Fibroblast of skin of left biceps (primary cell): ENCODE measurements at places on chromosomes 6 and 20.

DNA sequence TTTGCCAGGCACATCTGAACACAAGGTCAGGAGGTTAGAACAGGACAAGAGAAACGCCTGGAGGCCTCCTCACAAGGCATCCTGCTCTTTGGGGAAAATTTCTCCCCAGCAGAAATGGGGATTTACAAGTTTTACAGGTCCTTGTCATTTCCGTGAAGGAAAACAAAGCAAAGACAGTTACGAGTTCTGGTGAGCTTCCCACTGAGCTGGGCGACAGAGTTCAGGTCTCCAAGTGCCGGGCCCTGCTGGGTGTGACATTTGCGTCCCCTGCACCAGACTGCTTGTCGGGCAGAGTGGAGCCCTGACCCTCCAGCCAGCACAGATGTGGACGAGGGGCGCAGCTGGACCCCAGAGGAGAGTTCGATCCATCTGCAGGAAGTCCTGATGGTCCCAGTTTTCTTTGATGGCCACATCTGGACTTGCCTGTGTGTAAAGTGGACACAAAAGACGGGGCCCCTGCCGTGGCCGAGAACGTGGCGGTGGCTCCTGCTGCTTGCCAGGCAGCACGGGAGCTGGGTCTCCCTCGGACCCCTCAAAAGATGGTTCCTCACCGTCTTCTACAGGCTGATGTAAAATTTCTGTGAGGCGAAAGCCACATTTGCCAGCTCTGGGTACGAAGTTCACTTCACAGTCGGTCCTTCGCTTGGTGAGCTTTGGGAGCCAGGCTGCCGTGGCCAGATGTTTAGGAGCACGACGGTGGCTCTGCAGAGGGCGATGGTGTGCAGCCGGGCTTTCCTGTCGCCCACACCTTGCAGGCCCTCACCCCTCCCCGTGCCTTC is 5.2 kb upstream of the ADRM1 start:
- no peak for DNase-seq

DNA sequence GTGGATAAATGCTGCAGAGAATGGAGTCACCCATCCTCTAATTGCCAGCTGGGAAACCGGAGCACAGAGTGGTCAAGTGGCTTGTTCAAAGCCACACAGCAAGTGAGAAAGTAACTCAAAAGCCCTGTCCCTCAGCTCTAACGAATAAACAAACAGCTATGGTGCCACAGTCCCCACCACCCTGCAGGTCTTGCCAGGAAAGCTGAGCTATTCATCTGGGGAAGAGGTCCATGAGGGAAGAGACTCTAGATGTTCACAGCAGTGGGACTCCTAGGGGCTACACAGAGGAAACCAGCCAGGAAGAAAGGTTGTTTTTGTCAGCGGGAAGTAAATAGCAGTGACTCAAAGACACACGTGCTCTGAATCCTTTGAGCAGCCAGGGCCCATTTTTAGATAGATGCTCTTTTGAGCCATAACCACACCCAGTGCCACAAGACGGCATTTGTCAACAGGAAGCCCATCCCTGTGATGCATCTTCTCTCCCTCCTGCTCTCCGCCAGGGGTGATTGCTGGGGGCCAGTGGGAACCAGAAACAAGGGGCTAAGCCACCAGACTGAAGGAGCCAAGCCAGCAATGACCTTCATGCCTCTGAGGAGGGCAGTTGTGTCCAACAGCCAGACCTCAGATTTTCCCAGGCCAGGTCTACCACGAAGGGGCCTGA is 32.4 kb upstream of the TCP11 start:
- DNase-seq = no peak

- no peak for DNase-seq
Observed at GRCh38 chr20:43903953-43904826, 10.5 kb upstream of the TOX2 start.

- DNase-seq = no peak
Observed at GRCh38 chr6:148674306-148674705, 72.5 kb upstream of the UST start.

GRCh38 chr6:128919412-128920180 is 36.7 kb downstream of the LAMA2 start:
- peak; percentile 32 for DNase-seq

- DNase-seq = no peak
Observed at GRCh38 chr20:47230811-47231256, 125.7 kb downstream of the ZMYND8 start.

DNA sequence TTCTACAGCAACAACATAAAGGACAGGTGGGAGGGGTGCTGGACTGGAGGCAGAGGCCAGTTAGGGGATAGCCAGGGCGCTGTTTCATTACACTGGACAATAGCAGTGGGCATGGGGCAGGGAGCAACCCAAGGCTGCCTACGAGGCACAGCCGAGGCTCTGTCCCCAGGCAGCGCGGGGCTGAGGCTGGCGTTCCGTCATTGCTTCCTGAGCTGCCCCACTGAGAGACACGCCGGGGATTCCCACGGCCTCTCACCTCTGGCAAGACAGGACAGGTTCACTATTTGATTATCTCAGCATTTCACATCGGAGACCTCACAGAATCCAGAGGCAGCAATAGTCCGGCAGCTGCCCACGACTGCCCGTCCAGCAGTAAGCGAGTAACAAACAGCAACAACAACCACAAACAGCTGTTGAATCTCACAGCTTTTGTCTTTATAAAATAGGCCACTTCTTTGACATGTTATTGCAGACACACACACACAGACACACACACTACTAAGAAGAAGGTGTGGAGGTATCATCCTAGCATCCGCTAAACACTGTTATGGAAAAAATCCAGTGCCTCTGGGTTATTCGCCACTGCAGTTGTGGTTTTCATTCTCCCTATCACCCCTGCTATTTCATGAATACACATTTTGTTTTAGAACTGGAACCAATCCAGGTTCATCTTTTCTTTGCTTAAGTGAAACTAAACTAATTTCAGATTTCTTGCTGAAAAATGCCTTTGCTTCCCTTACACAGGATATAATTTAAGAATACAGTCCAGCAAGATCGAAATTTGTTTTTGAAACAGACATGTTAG is 19.5 kb downstream of the KIF25 start:
- no peak for DNase-seq

DNA sequence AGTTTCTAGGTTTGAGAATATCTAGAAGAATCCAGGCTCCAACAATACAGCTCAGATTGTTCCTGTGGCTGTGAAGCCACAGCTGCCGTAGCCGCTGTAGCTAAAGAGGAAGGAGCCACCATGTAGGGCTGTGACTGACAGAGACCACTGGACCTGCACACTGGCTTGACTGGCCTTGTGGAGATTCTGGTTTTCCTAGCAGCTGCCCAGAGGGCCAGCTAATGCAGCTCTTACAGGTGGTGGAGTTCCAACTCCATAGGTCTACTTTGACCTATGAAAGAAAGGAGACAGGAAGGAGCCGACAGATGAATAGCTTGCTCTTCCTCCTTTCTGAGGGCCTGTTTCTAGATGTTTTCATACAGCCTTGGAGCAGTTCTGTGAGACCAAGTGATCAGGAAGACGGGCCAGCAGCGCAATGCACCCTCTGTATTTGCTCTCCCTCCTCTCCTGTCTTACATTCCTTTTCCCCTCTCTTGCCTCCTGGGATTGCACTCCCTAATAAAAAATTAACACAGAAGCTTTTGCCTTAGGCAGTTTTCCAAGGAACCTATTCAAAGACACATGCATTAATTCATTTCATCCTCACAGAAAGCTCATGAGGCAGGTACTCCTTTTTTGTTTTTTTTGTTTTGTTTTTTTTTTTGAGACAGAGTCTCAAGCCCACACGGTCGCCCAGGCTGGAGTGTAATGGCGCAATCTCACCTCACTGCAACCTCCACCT is 51.8 kb upstream of the MYB start:
- no peak for DNase-seq

GRCh38 chr20:29690274-29690673 is 1567.2 kb upstream of the DEFB115 start:
- DNase-seq = no peak

- DNase-seq = peak; percentile 23
Observed at GRCh38 chr6:106591111-106591825, 38.0 kb downstream of the RTN4IP1 start.

- DNase-seq = no peak
Observed at GRCh38 chr6:42970871-42971612, 7.9 kb downstream of the PEX6 start.

- no peak for DNase-seq
Observed at GRCh38 chr6:86203044-86203443, 560.4 kb upstream of the SYNCRIP start.

GRCh38 chr20:59402681-59403080 is 102.3 kb downstream of the EDN3 start:
- DNase-seq = no peak

DNA sequence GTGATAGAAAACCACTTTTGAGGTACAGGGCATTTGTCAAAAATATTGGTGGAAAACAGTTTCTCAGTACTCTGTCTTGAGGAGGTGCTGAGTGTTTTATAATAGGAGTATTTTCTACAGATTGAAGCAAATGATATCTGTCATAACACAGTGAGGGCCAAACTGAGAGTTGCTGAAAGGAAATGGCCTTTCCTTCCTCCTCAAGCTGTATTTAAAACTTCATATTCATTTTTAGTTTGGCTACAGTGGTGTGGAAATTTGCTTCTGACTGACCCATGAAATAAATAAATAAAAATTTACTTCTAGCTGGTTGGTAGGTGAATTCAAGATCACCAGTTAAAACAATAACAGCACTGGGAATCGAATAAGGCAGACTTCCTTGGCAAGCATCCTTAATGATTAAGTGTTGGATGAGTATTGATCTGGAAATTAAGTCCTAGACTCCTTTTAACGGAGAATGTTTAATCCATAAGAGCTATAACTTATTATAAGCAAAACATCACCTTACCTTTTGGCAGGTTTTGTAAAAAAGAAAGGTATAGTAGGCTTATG is 828.6 kb upstream of the CITED2 start:
- no peak for DNase-seq

GRCh38 chr6:121867095-121867494 is 431.6 kb downstream of the GJA1 start:
- DNase-seq = no peak

GRCh38 chr6:75217193-75217592 is 11.3 kb upstream of the COL12A1 start:
- DNase-seq = no peak

- DNase-seq = no peak
Observed at GRCh38 chr6:136592930-136593673, 42.9 kb upstream of the MAP7 start.

GRCh38 chr6:132604635-132605152 is 15.2 kb upstream of the TAAR5 start:
- no peak for DNase-seq

GRCh38 chr6:140077827-140078560 is 703.5 kb upstream of the CITED2 start:
- peak; percentile 54 for DNase-seq

DNA sequence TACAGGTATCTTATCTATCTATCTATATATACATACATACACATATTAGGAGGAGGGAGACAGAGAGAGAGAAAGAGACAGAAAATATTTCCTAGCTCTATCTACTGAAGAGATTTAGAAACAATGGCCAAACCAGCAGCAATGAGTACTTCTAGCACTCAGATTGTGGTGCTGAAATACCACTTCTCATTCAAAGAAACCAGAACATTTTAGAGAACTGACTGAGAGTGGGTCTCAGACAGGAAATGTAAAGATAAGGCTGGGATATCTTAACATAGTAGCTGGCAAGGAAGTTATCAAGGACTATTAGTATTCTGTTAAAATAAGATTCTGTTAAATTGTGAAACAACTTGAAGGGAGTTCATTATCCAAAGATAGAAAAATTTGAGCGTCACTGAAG is 57.0 kb downstream of the DNAAF9 start:
- no peak for DNase-seq

- no peak for DNase-seq
Observed at GRCh38 chr6:87788141-87788540, 86.1 kb upstream of the AKIRIN2 start.

- DNase-seq = no peak
Observed at GRCh38 chr20:36493801-36494114, 47.6 kb upstream of the MYL9 start.

DNA sequence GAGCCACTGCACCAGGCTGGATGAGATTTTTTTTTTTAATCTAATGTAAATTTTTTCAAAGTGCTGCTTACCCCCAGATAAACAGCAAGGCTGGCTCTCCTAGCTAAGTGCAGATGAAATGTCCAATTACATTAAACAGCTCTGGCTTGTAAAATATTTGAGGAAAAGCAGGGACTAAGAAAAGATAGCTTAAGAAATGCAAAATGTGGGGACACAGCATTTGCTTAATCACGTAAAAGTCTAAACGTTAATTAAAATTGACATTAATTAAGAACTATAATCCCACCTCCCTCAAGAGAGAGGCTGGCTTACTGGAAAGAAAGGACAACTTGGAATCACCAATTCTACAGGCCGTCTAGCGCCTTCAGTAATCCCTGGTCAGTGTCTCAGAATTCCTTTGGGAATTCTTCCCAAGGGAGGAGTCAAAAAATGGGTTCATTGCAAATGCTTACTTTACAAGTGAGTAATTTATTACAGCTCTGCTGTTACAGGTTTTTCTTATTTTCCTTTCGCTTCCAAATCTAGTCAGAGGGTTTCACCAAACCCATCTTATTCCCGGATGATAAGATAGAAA is 13.6 kb upstream of the MARCKS start:
- no peak for DNase-seq

DNA sequence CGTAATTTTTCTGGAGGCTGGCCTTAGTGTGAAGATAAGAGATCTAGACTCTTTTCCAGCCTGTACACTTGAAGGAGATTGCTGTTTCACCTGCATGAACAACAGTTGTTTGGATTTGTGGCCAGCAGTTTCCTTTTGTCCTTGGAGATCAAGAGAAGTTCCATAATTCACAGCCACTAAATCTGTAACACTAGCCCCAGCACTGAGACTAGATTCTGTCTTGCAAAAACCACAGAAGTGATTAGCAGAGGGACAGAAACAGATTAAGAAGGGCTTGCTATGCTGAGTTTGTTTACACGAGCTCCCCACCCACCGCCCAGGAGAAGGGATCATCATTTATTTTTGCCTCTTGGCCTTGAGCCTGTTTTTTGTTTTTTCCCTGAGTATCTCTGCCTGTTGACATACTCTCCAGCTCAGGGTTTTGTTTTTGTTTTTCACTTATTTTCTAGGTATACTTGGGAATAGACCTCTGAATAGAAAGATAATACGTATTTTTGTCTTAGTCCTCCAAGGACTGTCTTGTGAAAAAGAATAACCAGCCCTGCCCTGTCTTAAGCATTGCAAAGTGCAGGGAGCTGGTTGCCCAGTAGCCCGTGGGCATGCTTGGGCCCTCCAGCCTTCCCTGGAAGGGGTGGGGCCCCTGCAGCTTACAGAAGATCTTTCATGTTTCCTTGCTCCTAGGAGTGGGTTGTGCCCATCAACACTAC is 93.1 kb upstream of the SOX4 start:
- DNase-seq = no peak
